ENCODE measurements at places on chromosomes 7 and 10. TPM values are rescaled to one million over a fixed set of nuclear protein-coding genes. Genes with fewer than 3 reads are reported as not detected.

PALD1 gene
- total RNA-seq = 5.9 TPM

TMEM176A gene
- 18.1 TPM for total RNA-seq

CFAP58 gene
- total RNA-seq = 0.41 TPM

KAZALD1 gene
- total RNA-seq = not detected

TRIM73 gene
- total RNA-seq = 1.9 TPM

MACROH2A2 gene
- total RNA-seq = 23.5 TPM

DNA sequence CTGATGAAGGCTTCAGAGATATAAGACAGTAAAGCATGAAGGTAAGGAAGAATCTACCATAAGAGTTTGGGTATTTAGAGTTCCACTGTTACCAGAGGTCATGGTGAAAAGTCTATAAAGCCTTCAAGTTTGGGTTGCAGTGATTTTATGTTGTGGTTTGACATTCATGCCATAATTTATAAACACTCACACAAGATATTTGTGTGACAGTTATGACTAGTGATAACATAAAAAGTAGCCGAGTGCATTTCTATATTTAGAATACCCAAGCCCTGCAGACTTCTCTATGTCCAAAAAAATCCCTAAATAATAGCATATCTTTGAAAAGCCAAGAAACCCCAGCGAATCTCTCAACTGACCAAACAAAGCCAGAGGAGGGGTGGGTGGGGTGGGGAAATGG is 229.9 kb downstream of the CXCL12 start:
- no peak for DNase-seq

DNA sequence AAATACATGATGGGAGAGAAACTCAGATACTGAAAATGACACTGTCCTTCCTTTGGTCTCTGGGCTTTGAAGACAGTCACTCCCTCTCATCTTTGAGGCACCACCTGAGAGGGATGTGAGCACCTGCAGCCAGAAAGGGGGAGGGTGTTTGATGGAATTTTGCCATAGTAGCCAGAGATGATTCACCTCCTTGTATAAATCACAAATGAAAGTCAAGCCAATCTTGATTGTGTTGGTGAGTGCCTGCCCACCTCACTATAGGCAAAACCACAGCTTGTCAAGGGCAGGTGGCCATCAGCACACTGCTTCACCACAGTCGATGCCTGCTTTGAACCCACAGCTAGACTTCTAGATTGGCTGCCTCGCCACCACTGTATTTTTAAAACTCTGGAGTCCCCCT is 48.2 kb downstream of the PON1 start:
- no peak for DNase-seq

- DNase-seq = no peak
Observed at GRCh38 chr10:123136806-123137642, 1.3 kb downstream of the HMX3 start.

- no peak for DNase-seq
Observed at GRCh38 chr10:28147706-28148105, 148.8 kb upstream of the ODAD2 start.

- no peak for DNase-seq
Observed at GRCh38 chr7:111239437-111239836, 148.5 kb downstream of the LRRN3 start.

- no peak for DNase-seq
Observed at GRCh38 chr10:53209944-53210611, 437.5 kb upstream of the MBL2 start.

DNA sequence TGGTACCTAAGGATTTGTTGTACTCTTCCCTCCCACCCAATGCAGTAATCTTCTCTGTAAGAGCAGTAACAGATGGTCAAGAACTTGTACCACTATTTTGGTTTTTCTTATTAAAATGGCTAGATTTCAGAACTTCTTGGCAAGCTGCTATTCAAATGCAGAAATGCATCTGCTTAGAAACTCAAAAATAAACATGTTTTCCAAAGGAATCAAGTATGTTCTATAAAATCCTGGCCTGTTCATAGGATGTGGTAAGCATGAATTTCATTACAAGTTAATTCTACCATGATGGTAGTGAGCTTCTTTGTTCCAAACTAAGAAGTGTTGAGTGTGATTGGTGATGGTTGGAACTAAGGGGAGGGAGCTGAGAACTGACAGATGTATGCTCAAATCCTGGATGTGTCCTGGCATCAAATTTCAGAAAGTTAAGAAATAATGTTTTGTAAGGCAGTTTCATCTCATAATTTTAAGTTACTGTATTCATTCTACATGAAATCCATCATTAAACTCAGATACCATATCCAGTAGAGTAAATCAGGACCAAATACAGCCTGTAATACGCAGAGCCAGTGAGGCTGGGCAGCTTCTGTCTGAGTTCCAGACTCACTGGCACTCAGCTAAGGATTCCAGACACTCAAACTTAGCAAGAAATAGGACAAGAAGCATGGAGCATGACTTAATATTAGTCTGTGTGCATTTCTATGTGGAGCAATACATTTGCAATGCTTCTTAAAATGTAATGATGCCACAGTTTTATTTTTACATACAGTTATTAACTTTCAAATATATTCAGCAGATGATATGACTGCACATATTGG is 119.6 kb downstream of the TES start:
- DNase-seq = no peak

- DNase-seq = no peak
Observed at GRCh38 chr7:48259463-48260280, 88.4 kb downstream of the ABCA13 start.

DNA sequence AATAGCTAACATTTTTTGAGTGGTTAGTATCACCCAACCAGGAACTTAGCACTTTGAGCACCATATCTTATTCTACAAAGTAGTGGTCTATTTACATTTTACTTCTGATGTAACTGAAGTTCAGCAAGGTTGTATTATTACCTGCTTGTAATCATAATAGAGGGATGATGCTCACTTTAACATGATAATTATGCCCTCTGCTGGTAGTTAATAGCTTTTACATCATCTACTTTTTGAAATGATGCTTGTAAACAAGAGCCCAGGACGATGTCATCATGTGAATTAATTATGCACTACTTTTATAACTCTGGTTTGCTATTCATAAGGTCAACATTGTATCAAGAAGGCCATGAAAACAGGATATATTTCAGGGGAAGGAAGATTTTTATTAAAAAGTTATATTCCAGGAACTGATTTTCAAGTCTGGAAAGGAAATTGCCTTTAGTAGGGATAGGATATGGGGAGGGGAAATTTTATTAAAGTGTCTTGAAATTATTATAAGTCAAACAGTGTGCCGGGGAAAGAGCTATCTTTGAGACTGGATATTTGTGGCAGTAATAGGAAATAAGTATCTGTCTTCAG is 80.3 kb upstream of the SCIN start:
- DNase-seq = no peak

GRCh38 chr7:132901241-132901640 is 180.6 kb downstream of the CHCHD3 start:
- no peak for DNase-seq

GRCh38 chr7:30681815-30682211 is 443 bp downstream of the CRHR2 start:
- DNase-seq = no peak

GRCh38 chr7:55413442-55413841 is 48.3 kb downstream of the LANCL2 start:
- DNase-seq = no peak

- DNase-seq = no peak
Observed at GRCh38 chr7:75920431-75921161, 5.6 kb downstream of the POR start.

- no peak for DNase-seq
Observed at GRCh38 chr7:140657891-140658290, 14.9 kb upstream of the ADCK2 start.

DNA sequence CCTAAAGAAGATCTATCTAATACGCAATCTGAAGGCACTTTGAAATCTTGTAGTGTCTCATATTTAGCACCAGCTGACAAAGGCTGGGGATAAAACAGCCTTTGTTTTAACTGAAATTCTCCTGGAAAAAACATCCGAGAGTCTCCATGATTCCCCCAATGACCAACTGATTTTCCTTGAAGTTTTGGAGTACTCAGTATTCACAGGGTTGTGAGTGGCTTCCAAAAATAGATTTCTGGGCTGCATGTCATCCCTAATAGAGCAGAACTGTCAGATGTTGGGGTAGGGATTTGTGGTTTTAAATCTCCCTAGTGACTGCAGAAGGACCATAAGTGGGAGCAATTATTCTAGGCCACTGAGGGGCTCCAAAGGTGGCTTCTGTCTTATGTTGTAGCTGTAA is 206.4 kb downstream of the TAX1BP1 start:
- no peak for DNase-seq

- no peak for DNase-seq
Observed at GRCh38 chr10:77622889-77623291, 14.7 kb downstream of the KCNMA1 start.

- no peak for DNase-seq
Observed at GRCh38 chr7:99393355-99394187, 14.8 kb downstream of the PDAP1 start.

DNA sequence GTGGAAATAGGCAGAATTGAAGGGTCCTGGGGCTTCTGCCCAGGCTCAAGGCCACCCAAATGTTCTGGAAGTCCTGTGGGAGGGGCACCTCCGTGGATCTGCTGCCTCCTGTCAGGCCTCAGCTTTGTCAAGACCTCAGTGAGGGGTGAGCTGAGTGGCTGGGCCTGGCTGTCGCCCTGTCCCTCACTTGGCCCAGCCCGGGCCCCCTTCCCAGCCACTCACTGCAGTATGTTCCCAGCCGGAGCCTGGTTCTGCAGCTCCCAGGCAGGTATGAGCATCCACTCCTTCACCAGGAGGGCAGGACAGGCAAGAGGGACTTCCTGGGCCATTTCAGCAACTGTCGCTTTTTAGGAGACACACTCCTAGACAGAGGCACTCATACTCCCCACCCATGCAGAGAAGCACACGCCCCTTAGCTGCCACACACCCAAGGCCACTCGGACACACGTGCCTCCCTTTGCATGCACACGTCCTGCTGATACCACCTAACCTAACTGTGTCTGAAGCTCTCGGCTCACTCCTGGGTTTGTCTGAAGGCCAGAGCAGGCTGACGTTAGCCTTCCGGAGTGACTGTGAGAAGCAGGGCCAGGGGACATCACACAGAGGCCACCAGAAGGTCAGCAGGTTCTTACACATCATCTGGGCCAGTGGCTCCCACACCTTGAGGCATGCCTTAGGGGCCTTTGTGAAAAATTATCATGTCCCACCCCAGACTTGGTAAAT is 72.2 kb upstream of the COL13A1 start:
- DNase-seq = no peak

All from esophagus squamous epithelium (tissue), 5 donors.